ENCODE measurements at places on chromosomes 1 and 21. TPM values are rescaled to one million over a fixed set of nuclear protein-coding genes. Genes with fewer than 3 reads are reported as not detected.

- ATAC-seq = no peak
Observed at GRCh38 chr1:182041615-182042014, 19.9 kb downstream of the ZNF648 start.

GRCh38 chr1:43935711-43936427 is 2.3 kb downstream of the ARTN start:
- ATAC-seq = peak; percentile 5

The PPIAL4G gene
- total RNA-seq = not detected

The OLFML3 gene
- 155 TPM for total RNA-seq

GRCh38 chr1:81125672-81126071 is 675.1 kb upstream of the ADGRL2 start:
- no peak for ATAC-seq

The SMIM1 gene
- 8.4 TPM for total RNA-seq

DNA sequence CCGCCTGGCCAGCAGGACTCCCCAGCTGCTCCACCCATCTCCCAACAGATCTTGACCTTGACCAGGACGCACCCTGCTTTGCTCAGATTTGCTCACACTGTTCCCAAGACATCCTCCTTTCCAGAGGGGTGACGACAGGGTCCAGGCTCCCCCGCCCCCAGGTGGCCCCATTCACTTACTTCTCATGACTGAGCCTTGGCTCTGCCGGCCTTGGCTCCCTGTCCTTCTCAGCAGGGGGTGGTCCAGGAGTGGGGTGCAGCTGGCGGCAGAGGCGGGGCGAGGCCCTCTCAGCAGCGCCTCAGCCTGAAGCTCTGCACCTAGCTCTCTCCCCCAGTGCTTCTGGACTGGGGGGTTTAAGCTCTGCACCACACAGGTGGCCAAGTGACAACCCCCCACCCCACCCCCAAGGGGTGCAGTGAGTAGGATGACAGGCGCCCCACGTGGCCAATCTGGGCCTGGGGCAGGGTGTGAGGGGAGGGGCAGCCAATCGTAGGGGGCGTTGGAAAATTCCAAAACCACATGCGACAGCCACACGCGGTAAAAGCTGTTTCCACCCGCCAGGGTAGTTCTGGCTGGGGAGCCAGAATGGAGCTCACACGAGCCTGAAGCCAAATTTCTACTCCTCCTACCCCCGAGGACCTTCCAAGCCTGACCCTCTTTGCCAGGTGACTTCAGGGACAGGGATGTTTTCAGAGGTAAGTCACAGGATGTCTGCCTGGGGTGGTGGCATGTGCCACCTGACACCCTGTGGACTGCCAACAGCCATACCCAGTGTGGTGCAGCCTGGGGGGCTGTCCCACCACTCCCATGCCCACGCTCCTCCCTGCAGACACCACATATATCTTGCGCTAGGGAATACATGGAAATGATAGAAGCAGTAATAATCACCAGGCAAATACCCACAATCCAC is 5.6 kb downstream of the RORC start:
- ATAC-seq = peak; percentile 39

GRCh38 chr21:21712748-21713520 is 714.7 kb downstream of the NCAM2 start:
- ATAC-seq = no peak

The KRTAP19-1 gene
- total RNA-seq = not detected

GRCh38 chr21:37561941-37562919 is 195.7 kb downstream of the DYRK1A start:
- no peak for ATAC-seq

DNA sequence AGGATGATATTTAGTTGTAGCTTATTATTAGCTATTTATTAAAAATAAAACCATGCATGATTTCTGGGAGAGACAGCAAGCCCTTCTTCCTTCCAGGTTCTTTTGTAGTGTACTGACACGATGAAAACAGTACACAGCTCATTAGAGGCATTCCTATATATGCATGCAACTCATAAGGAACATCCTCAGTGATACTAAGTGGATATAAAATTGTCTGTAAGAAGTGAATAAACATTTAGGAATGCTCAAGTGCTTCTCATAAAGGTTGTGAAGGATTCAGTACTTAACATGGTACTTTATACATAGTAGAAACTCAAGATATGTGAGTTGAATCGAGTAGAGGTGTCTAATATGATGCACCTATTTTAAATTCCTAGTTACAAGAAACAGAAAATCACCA is 287.7 kb downstream of the SDCCAG8 start:
- no peak for ATAC-seq

- no peak for ATAC-seq
Observed at GRCh38 chr1:12507631-12508030, 110.4 kb downstream of the DHRS3 start.

DNA sequence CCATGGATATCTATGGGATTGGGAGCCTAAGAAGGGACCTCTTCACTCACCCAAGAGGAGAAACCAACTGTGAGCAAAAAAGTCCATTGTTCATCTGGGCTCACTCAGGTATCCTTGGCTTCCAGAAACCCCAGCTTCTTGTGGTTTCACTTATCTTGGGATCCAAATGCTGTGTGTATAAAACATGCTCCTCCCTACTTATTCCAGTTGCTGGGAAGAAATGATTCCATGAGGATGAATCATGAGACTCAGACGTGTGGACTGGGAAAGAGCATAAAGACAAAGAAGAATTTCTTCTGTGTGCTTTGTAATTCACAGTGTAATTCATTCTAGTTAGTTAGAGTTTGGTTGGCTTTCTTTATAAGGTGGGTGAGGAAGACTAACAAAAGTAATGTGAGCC is 283.7 kb downstream of the ZNF648 start:
- no peak for ATAC-seq

GRCh38 chr1:184472136-184472535 is 85.3 kb downstream of the C1orf21 start:
- no peak for ATAC-seq

DNA sequence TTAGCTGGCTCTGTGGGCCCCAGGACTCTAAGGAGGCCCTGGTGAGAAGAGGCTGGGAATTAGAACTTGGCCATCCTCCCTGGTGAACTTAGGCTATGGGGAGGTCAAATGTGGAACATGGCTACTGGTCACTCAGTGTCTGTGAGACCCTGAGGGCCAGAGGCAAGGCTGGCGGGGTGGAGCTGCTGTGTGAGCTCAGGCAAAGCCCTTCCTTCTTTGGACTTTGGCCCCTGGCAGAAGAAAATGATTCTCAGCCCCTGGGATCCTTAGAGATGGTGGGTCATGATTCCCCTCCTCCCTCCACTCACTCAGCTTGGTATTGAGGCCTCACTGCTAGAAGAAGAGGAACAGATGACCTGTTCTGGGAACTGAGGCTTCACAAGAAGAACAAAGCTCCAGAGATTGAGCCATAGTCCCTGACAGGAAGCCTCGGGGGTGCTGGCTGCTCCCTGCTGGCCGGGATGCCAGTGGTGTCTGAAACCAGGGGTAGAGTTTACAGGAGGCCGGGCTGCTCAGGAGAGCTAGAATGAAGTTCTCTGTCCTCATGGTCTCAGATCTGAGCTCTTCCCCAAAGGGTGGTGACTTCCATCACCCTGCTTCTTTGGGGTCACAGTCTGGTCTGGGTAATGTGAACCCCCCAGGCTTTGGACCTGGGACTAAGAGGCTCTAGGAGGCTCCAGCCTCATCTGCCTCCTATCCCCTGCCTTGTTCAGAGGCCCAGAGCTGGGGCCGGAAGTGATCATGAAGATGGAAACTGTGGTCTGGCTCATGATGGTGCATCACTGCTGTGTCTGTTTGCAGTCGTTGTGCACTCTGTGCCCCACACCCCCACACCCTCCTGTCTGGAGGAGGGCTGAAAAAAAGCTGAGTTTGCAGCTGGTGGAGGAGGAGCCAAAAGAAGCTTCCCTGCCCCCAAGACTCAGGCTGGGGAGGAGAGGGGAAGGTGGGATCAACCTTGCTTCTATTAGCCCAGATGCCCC is 905 bp downstream of the BTBD19 start:
- ATAC-seq = no peak

The SPSB1 gene
- total RNA-seq = 56.3 TPM

DNA sequence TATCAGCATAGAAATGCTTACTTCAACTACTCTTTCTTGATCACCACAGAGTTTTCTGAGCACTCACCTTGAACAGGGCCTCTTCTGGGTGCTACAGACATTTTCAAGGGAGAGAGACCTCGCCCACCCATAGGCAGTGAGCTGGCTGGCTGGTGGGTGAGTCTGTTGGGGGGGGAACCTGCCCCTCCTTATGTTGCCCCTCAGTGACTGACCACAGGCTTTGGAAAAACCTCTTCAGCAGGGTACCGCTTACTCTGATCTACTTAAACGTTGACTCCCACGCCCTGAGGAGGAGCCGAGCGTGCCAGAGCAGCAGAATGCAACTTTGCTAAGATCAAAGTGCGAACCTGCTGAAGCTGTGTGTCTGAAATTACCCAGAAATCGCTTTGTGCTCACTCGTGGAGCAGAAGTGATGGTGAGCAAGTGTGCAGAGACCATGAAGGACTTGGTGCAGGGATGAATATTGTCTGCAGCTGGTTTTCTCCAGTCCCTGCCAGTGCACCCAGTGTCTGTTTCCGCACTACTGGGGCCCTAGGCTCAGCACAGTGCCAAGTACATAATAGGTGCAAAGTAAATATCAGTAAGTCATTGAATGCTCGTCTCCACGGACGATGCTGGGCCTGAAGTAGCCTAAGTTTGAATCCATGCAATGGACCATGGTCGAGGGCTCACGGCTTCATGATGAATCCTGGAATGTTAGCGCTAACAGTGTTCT is 158.7 kb upstream of the IRF2BP2 start:
- ATAC-seq = no peak

DNA sequence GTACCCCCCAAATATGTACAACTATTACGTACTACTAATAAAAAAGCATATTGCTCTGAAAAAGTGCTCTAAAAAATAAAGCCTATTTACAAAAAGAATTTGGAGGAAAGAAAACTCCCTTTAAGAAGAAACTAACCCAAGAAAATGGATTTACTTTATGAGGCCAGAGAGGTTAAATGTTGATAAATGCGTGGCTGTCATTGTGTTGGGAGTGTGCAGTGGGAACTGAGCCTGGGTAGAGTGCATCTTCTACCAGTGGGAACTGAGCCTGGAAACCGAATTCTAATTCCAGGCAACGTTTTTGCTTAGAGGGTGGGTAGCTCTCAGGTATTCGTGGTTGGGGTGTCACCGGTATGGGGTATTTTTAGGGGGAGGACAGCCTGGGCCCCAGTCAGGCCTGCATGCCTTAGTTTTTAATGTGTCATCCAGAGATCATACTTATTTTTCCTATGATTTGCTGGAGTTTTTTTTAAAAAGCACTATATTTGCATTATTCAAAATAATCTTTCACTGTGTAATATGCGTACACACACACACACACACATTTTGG is 24.1 kb upstream of the RNF187 start:
- ATAC-seq = no peak

DNA sequence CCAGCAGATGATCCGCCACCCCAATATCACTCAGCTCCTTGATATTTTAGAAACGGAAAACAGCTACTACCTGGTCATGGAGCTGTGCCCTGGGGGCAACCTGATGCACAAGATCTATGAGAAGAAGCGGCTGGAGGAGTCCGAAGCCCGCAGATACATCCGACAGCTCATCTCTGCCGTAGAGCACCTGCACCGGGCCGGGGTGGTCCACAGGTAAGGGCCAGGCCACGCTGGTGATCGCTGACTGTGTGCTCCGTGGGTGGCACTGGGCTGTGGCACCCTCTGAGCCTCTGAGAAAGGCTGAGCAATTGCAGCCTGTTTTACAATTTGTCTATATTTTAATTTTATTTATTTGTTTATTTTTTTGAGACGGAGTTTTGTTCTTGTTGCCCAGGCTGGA is 51.7 kb downstream of the HUNK start:
- no peak for ATAC-seq

The TRIM67 gene
- total RNA-seq = not detected

DNA sequence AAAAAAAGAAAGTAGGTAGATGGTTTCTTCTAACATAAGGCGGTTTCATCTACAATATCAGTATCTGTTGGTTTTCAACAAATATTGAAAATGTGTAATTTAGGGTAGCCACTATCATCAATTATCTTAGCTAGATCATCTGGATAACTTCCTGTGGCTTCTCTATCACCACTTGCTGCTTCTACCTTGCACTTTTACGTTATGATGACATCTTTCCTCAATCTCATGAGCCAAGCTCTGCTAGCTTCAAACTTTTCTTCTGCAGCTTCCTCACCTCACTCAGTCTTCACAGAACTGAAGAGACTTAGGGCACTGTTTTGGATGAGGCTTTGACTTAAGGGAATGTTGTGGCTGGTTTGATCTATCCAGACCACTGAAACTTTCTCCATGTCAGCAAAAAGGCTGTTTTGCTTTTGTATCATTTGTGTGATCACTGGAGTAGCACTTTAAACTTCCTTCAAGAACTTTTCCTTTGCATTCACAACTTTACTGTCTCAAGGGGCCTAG is 144.9 kb upstream of the HP1BP3 start:
- no peak for ATAC-seq

GRCh38 chr1:30334767-30335166 is 388.6 kb downstream of the MATN1 start:
- no peak for ATAC-seq

The LAX1 gene
- 3.1 TPM for total RNA-seq

The CD1D gene
- total RNA-seq = 0.27 TPM

The RBM11 gene
- 1.4 TPM for total RNA-seq
